ENCODE measurements at places on chromosomes 7 and 10.

GRCh38 chr7:93307131-93307660 is 75.0 kb downstream of the VPS50 start:
- DNase-seq: no peak

- DNase-seq: no peak
These were observed at the start of gene LRIT2 for GRCh38 chr10:84225427-84226173. LRIT2 (minus strand) TSS chr10:84225544; CDS start chr10:84225520, 24 bp downstream.

DNA sequence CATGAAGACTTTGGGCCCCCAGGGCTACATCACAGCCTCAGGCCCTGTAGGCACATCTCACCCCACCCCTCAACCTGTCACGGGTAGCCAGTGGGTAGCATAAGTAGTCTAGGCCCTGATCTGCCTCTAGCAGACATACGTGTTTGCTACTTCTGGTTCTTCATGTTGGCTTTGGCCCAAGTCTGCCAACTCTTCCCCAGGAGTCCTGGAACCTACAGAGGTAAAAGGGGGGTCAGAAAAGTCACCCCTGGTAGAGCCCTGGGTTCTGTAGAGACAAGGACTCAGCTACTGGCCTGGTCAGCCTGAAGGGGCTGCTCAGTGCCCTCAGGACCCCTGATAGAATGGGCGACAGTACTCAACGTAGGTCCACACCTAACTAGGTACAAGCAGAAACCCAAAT is 67.5 kb upstream of the UNC5B start:
- no peak for DNase-seq

- no peak for DNase-seq
These were observed 695 bp downstream of the PRKAG2 start for GRCh38 chr7:151875942-151876898.

- DNase-seq: no peak
These were observed 6.7 kb upstream of the OTUD1 start for GRCh38 chr10:23432166-23432565.

DNA sequence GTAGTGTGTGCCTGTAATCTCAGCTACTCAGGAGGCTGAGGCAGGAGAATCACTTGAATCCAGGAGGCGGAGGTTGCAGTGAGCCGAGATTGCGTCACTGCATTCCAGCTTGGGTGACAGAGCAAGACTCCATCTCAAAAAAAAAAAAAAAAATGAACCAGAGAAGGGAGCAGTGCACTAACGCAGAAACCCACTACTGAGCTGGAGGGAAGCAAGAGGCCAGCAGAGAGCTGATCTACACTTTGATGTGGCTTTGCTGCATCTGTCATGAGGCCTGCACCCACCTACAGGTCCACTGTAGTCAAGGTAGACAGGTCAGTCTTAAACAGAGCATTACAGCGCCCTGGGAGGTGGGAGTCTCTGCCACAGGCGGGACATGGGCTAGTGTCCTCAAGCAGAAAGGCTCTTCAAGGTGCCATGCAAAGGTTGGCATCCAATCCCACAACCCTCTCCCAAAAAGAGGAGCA is 30.0 kb downstream of the MAT1A start:
- DNase-seq: no peak

All from spinal cord (tissue), 10 donors.